ENCODE measurements at places on chromosomes 3 and 15.

DNA sequence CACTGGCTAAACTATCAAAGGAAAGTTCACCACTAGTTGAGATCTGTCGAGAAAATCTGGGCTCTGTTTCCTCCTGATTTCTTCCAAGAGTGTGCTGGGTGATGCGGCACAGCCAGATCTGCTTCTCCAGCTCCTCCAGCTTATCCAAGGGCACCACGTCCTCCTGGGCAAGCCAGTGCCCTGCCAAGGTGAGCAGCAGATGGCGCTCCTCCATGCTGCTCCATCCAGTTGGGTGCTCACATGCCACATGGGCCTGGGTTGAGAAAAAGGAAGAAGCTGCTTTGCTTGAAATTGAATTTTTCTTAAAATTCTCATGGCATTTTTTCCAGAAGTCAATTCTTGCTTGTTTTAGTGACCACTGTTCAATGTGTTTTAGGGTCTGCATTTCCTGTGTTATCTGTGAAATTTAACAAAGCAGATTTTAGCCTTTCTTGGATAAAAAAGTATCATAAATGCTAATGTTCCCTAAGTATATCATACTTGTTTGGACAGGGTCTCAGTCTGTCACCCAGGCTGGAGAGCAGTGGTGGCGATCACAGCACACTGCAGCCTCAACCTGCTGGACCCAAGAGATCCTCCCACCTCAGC lies 47.3 kb downstream of the EIF3J start:
- DNase-seq, result no peak

- DNase-seq, result no peak
These were observed 142.6 kb downstream of the ZBTB20 start for GRCh38 chr3:115004201-115005140.

DNA sequence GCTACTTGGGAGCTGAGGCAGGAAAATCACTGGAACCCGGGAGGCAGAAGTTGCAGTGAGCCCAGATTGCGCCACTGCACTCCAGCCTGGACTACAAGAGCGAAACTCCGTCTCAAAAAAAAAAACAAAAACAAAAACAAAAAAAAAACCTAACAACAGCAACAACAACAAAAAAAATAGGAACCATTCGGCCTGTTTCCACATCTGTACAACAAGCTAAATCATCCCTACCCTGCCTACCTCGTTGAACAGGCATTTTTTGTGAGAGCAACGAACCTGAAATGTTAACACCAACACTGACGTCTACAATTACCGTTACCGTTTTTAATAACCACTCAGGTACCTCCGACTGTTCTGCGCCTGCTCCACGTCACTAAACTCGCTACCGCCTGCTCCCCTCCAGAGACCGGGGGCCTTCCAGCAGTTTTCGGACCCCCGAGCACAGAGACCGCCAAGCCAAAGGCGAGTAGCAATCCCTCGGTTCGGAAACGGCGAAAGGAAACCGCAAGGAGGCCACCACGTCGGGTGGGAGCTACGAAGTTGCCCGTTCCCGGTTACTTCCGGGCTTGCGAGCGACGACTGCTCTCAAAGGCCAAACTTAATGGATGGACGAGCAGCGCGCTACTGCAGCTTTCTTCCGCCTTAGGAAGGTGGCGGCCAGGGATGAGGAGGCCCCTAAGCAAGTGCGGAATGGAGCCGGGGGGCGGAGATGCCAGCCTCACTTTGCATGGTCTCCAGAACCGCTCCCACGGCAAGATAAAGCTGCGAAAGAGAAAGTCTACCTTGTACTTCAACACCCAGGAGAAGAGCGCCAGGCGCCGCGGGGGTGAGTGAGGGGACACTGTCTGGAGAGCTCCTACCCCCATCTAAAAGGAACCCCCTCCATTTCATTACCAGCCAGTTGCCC lies at the start of the genes PIGB and PIGBOS1:
PIGB (plus strand) TSS at position 635 of the 907 bp plus-strand sequence; CDS start at position 664, 29 bp downstream.
PIGBOS1 (minus strand) TSS at position 536 of the 907 bp plus-strand sequence. CDS start 1,331 bp downstream, outside the sequence.
- DNase-seq, result peak; percentile 78

DNA sequence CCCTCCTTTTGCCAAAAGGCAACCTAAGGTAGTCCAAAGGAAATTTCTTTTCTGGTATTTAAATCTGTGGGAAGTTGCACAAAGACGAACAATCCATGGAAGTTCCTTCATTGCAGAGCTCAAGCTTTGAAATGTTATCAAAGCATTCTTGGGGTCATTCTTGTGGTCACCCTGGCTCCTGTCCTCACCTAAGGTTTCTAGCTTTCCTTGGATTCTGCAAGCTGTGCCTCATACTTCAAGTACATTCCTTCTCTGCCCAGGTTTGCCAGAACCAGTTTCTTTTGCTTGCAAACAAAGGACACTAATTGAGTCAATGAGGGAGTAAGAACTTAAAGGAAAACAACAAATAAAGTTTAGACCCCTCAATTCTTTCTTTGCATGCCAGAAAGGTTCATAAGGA lies 329.8 kb upstream of the PDZRN3 start:
- no peak for DNase-seq

DNA sequence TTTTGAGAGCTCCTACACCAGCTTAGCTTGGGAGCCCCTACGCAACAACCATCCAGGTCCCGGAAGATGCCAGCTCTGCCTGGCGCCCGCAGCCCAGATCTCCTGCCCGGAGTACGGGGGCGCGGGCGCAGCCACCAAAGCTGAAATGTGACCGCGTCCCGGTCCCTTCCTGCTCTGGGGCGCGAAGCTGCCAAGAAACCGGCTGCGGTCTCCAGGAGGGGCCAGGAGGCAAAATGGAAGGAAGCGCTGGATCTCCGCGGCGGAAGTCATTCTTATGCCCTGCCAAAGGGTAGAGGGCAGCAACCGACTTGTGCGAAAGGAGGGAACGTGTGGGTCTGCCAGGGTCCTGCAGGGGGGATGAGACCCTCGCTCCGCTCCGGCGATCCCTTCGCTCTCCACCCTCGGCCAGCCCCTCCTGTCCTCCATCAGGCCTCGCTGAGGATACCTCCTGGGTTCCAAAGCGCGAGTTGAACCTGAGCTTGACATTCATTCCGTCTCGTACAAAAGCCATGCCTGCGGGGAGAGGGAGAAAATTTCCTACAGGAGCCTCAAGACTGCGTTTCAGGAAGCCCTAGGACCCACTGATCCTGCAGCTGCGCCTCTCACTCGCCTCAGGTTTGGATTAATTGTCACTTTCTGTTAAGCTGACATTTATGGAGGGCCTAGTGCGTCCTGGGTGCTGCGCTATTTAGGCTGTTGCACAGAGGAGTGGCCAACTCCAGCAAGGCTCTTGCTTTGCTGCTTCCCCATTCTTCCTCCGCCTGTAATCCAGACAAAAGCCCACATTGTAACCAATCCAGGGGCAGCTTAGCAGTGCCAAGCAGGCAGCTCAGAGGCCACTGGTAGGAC lies 98.3 kb upstream of the VGLL3 start:
- peak; percentile 60 for DNase-seq

- no peak for DNase-seq
These were observed 49.1 kb downstream of the CCNL1 start for GRCh38 chr3:157110761-157111278.

DNA sequence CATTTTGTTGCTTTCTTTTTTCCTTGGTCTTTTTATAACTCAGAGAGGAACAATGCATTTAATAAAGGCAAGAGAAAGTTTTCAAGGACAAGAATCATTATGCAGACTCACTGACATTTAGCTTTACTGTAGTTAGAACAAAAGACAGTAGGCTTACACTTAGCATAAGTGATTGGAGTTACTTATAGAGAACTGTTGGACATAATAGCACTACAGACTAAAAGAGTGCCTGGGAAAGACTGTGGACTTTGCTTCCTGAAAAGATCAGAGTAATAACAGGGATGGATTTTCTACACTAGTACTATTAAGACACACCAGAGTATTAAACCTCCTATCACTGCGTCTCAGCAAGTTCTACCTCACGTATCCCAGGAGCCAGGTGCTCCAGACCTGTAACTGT lies 39.3 kb upstream of the SPRED1 start:
- DNase-seq, result no peak

All from NCI-H774 (cell line).